Caudate nucleus (tissue), 63 donors: ENCODE measurements at places on chromosomes 7 and 10.

GRCh38 chr7:93198472-93198871, 27.8 kb downstream of the HEPACAM2 start:
- DNase-seq: no peak

GRCh38 chr7:107208024-107208521, 39.3 kb downstream of the HBP1 start:
- no peak for DNase-seq

- no peak for DNase-seq
These were observed 269.1 kb downstream of the TSPAN12 start for GRCh38 chr7:120588862-120589261.

- no peak for DNase-seq
These were observed 67.5 kb downstream of the ALOX5 start for GRCh38 chr10:45441239-45442190.

DNA sequence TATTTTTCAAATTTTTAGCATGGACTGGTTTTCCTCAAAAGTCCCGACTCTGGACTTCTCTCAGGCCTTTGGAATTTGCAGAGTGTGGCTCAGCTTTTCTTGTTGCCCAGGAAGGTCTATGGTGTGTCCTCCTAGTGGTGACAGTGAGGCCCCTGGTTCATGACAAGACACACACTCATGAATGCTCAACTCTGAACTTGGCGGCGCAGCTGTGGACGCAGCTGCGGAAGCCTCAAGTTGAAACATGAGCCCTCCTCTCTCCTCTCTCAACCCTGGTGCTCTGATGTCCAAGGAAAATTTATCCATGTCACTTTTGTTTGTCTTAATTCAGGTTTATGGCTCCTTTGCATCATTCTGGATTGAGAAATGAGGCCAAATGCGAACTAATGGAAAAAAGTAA, 183.9 kb downstream of the HECW1 start:
- DNase-seq: no peak

- no peak for DNase-seq
These were observed 449.6 kb downstream of the SORCS1 start for GRCh38 chr10:106714734-106715555.

DNA sequence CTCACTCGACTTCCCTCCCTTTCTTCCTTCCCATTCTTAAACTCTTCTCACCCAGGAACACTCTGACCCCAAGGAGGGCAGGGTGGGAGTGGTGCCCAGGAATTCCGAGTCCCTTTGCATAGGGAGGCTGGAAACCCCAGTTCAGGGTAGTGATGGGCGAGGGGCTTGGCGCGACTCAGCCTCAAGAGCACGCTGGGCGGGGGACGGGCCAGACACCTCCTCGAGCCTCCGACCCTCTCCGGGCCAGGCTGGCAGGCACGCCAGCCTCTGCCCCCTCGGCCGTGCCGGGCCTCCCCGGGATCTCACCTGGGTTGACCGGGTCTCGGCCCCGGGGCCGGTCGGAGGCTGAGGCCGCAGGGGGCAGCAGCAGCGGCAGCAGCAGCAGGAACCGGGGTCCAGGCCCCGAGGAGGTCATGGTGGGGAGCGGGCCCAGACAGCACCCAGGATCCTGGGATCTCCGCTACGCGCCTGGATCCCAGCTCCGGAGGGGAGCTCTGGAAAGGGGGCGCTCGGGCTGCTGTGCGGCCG, 457 bp downstream of the PLOD3 start:
- DNase-seq: no peak

- DNase-seq: no peak
These were observed 1.4 kb downstream of the MTURN start for GRCh38 chr7:30136117-30136731.

- no peak for DNase-seq
These were observed 343.0 kb upstream of the SEMA3D start for GRCh38 chr7:85529831-85530230.

DNA sequence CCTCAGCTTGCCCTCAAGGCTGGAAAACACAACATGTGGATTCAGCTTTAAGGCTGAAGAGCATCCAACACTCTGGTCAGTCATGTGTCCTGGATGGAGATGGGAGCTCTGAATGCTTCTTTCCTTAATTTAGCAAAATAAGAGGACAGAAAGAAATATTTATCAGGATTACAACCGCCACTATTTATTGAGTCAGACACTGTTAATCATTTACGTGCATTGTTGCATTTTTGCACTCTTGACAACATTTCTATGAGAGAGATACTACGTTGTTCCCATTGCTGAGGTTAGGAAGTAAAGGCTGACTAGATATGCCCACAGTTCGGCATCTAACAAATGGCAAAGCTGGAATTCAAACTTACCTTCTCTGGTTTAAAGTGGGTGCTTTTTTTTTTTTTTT, 101.8 kb upstream of the KMT2C start:
- DNase-seq: no peak

GRCh38 chr7:26532471-26532870, 240.8 kb downstream of the SNX10 start:
- no peak for DNase-seq

DNA sequence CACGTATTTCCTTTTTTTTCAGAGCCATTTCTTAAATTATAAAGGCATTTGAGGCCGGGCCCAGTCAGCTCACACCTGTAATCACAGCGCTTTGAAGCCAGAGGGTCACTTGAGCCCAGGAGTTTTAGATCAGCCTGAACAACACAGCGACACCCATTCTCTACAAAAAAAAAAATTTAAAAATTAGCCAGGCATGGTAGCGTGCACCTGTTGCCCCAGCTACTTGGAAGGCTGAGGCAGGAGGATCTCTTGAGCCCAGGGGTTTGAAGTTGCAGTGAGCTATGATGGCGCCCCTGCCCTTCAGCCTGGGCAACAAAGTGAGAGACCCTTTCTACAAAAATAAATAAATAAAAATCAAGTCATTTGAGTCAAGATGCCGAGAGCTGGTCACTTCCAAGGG, 3.0 kb downstream of the TMEM130 start:
- DNase-seq: no peak

- DNase-seq: peak; percentile 27
These were observed 25.7 kb upstream of the FAM133B start for GRCh38 chr7:92615861-92616260.

DNA sequence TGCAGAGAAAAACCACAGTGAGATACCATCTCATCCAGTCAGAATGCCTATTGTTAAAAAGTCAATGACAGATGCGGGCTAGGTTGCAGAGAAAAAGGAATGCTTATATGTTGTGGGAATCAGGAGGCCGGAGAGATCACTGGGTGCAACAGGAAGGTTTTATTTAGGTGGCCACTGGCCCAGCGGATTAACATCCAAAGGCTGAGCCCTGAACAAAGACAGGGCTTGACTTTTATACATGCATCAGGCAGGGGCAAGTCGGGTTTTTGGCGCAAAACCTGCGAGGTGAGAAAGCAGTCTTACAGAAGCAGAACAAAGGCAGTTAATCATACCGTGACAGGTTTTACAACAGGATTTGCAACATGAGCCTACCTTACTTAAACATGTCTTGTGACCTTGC, 620 bp downstream of the ZNF117 start:
- DNase-seq: no peak

- no peak for DNase-seq
These were observed 33.8 kb downstream of the MKI67 start for GRCh38 chr10:128092454-128092853.

GRCh38 chr7:4765776-4766490, 9.5 kb upstream of the AP5Z1 start:
- DNase-seq: no peak

GRCh38 chr7:119711104-119711503, 561.9 kb upstream of the KCND2 start:
- no peak for DNase-seq

DNA sequence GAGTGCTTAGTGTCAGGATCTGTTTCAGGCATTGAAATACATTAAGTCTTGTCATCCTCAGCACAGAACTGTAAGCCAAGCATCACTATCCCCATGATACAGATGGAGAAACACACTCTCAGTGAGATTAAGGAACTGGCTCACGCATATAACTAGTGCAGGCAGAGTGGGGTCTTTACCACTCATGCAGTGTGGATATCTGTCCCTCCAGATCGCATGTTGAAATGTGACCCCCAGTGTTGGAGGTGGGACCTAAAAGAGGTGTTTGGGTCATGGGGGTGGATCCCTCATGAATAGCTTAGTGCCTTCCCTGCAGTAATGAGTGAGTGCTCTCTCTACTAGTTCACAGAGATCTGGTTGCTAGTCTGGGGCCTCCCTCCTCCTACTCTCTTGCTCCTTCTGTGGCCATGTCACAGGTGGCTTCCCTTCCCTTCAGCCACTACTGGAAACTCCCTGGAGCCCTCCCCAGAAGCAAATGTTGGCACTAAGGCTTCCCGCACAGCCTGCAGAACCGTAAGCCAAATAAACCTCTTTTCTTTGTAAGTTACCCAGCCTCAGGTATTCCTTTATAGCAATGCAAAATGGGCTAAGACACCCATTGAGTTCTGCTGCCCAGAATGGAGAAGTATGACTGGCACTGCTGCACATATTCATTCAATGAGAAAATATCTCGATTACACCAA, 31.8 kb upstream of the MSMB start:
- no peak for DNase-seq

- no peak for DNase-seq
These were observed 20.9 kb downstream of the MORN4 start for GRCh38 chr10:97612386-97612785.

- no peak for DNase-seq
These were observed 16.7 kb downstream of the LMTK2 start for GRCh38 chr7:98123365-98123696.

- no peak for DNase-seq
These were observed 40.1 kb downstream of the LYZL2 start for GRCh38 chr10:30589441-30589840.

GRCh38 chr7:6430271-6430940, 17.3 kb downstream of the DAGLB start:
- peak; percentile 53 for DNase-seq

DNA sequence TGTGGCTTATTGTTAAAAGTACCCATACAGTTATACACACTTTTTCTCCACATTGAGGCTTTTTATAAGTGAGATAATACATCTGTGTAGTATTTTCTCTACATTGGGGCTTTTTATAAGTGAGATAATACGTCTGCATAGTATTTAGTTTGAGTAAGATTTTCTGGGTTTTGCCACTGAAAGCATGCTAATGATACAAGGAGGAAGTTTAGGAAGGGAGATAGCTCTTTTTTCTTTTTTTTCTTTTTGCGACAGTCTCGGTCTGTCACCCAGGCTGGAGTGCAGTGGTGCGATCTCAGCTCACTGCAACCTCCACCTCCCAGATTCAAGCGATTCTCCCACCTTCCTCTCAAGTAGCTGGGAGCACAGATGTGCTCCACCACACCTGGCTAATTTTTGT, 13.3 kb downstream of the FAM107B start:
- DNase-seq: no peak

- DNase-seq: peak; percentile 28
These were observed 29.0 kb upstream of the WDFY4 start for GRCh38 chr10:48655411-48656240.

DNA sequence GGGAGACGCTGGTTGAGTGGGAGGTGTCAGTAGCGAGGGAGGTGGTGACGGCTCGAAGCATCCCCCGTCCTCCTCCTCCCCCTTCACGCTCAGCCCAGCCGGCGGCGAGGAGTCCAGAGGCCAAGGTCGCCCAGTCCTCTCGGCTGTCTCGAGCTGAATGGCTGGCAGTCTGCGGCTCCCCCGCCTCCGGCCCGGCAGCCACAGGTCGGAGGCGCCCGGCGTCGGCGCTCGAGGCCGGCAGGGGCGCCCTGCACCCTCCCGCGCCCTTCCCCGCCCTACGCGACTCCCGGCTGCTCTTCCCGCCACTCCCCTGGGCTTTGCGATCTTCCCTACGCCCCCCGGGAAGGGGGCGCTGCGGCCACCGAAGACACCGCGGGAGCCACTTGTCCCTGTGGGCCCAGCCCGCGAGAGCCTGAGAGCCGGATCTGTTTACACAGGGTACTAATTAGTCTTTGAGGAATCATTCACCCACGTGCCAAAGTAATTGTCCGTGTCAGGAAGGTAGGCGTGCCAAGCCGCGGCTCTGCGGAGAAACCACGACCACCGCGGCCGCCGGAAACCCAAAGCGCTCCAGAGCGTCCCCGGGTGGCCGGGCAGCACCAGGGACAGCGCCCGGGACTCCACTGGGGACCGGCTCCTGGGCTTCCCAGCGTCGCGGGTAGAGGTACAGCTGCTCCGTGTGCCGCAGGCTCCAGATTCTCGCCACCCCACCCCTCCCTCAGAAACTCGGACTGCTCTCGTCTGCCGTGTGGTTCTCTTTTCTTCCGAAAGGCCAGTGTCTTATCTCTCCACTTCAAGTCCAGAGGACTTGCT, at the start of gene NXPH1:
Gene NXPH1 (plus strand): TSS at position 133 of the 813 bp plus-strand sequence.
- no peak for DNase-seq
